ENCODE measurements at places on chromosomes 1 and 21. TPM values are rescaled to one million over a fixed set of nuclear protein-coding genes. Genes with fewer than 3 reads are reported as not detected.

The PLA2G4A gene
- 0.48 TPM for total RNA-seq

The F13B gene
- total RNA-seq = not detected

The OLIG2 gene
- not detected for total RNA-seq

The IGSF9 gene
- not detected for total RNA-seq

The CSF3R gene
- 0.04 TPM for total RNA-seq

The IL20 gene
- not detected for total RNA-seq

The EDARADD gene
- total RNA-seq = 1.6 TPM

- peaks cover 32% of the 10 kb centered on the region for H3K36me3 ChIP-seq
- no peak overlapping the region for H3K27ac ChIP-seq
- DNase-seq = no peak
These were observed 16.9 kb downstream of the PCNX2 start for GRCh38 chr1:233278631-233279030.

DNA sequence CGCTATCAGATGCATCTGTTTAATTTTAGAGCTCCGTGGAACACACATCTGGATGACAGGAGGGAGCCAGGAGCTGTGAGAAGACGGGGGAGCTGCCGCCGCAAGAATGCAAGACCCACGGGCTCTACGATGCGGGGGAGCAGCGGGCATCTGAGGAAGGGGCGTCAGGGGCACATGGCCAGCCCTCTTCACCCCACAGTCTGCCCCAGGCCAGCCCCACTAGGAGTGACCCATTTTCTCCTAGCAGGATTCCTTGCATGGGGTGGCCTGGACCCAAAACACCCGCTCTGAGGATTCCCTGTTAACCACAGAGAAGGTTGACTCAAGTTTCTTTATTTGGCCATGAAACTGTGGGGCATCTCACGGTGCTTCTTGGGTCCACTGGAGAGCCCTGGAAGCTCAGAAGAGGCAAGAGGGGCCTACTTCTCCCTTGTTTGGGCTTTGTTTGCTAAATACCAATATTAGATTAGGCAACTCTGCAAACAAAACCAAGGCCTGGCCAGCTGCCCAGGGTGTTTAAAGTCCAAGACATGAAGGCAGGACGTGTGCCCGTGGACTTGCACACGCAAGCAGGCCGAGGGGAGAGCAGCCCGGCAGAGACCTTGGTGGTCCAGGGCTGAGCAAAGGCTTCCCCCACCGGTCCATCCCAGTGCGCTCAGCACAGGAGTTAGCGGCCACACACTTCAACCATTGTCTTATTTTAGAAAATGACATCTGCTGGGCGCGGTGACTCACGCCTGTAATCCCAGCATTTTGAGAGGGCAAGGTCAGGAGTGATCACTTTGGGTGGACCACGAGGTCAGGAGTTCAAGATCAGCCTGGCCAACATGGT is 89.8 kb downstream of the DHRS3 start:
- H3K36me3 ChIP-seq = peaks cover 9% of the 10 kb centered on the region
- no peak overlapping the region for H3K4me3 ChIP-seq
- H3K27ac ChIP-seq = no peak overlapping the region
- DNase-seq = no peak

DNA sequence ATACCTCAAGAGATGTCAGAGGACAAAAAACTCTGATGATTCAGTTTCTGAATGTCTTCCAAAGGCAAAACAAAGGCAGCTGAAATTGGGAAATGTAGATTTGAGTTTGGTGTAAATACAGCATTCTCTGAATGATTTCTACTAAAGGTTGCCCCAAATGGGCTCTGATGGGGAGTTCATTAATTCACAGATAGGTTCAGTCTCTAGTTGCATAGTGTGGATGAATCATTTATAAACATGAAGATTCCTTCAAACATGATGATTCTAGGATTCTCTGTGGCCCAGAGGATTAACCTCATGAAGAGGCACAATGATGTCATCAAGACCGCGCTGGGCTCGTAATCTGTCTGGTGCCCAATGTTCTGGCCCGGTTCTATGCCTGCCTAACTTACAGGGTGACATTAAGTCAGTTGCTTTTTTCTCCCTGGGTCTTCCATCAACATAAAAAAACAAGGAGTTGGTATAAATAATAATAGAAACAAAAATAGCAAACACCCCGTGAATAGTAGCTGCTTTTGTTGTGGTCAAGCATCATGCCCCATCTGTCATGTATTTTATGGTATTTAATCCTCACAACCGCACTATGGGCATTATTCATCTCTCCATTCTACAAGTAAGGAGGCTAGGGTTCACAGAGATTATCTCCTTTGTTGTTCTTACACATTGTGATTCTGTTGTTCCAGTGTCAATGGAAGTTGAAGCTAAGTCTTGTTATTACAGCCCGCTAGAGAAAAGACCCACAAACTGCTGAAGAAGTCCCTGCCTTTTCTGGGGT is 509.6 kb upstream of the USP24 start:
- no peak overlapping the region for H3K4me3 ChIP-seq
- H3K36me3 ChIP-seq = no peaks in the 10 kb centered on the region
- no peak overlapping the region for H3K27ac ChIP-seq
- H3K4me1 ChIP-seq = no peaks in the 10 kb centered on the region
- no peak for DNase-seq

DNA sequence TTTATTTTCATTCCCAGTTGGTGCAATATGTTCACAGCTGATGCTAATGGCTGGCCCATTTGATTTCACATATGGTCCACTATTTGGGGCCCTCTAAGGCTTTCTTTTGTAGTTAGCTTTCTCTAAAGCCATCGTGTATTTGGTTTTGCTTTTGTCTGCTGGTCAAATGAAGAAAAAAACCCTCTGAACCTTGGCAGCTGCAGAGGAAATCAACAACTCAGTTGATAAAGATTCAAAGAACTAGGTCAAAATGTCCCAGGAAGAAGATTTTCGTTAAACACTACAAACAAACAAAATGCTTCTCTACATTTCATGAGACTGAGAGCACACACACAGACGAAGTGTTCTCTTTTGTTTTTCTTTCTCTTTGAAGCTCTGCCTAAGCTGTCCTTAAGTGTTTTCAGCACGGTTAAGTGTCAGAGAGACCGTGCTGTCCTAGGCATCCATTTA is 655.0 kb downstream of the RWDD3 start:
- no peaks in the 10 kb centered on the region for H3K27me3 ChIP-seq
- no peak for DNase-seq
- no peaks in the 10 kb centered on the region for H3K36me3 ChIP-seq
- no peak overlapping the region for H3K4me3 ChIP-seq
- H3K4me1 ChIP-seq = no peaks in the 10 kb centered on the region

GRCh38 chr1:164602480-164603093 is 43.6 kb downstream of the PBX1 start:
- DNase-seq = no peak
- H3K4me3 ChIP-seq = no peak overlapping the region
- no peaks in the 10 kb centered on the region for H3K4me1 ChIP-seq
- peaks cover 8% of the 10 kb centered on the region for H3K27me3 ChIP-seq
- H3K27ac ChIP-seq = no peak overlapping the region
- H3K36me3 ChIP-seq = no peaks in the 10 kb centered on the region

DNA sequence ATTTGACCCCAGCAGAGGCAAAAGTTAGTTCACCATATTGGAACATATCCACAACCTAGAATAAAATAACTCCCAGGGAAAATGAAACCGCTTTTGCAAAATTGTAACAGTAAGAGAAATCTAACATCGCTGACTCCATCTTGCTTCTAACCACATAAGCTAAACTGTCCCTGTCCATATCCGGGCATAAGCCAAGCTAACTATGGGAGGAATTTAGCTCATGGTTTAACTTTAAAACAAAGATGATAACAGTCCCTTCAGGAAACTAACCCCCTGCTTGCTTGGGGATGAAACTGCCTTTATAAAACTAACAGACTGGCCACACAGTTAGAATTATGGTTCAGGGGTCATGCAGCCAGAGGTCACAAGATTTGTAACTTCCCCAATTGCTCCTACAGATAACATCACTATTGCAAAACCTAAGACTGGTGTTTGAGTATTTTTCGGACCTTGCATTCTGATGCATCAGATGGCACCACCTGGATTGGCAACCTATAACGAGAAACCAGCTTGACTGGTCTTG is 46.3 kb downstream of the TESK2 start:
- peaks cover 5% of the 10 kb centered on the region for H3K4me1 ChIP-seq
- H3K27me3 ChIP-seq = no peaks in the 10 kb centered on the region
- H3K4me3 ChIP-seq = no peak overlapping the region
- no peak for DNase-seq

DNA sequence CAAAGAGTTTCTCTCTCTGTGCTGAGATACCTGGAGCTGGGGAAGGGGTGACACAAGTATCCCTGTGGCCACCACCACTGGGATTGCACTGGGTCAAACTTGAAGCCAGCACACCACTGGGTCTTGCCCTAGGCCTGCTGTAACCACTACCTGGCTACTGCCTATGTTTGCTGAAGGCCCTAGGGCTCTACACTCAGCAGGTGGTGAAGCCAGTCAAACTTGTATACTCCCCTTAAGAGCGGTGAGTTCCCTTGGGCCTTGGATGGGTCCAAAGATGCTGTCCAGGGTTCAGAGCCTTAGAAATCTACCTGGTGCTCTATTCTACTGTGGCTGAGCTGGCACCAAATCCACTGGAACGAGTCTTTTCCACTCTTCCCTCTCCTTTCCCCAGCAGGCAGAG is 47.0 kb upstream of the WDR26 start:
- H3K27ac ChIP-seq = no peak overlapping the region
- H3K27me3 ChIP-seq = no peaks in the 10 kb centered on the region
- no peak for DNase-seq
- peaks cover 3% of the 10 kb centered on the region for H3K36me3 ChIP-seq

- H3K27me3 ChIP-seq = peaks cover 10% of the 10 kb centered on the region
- H3K4me1 ChIP-seq = no peaks in the 10 kb centered on the region
- H3K36me3 ChIP-seq = no peaks in the 10 kb centered on the region
- H3K27ac ChIP-seq = no peak overlapping the region
These were observed 34.8 kb upstream of the PRELP start for GRCh38 chr1:203440771-203441170.

DNA sequence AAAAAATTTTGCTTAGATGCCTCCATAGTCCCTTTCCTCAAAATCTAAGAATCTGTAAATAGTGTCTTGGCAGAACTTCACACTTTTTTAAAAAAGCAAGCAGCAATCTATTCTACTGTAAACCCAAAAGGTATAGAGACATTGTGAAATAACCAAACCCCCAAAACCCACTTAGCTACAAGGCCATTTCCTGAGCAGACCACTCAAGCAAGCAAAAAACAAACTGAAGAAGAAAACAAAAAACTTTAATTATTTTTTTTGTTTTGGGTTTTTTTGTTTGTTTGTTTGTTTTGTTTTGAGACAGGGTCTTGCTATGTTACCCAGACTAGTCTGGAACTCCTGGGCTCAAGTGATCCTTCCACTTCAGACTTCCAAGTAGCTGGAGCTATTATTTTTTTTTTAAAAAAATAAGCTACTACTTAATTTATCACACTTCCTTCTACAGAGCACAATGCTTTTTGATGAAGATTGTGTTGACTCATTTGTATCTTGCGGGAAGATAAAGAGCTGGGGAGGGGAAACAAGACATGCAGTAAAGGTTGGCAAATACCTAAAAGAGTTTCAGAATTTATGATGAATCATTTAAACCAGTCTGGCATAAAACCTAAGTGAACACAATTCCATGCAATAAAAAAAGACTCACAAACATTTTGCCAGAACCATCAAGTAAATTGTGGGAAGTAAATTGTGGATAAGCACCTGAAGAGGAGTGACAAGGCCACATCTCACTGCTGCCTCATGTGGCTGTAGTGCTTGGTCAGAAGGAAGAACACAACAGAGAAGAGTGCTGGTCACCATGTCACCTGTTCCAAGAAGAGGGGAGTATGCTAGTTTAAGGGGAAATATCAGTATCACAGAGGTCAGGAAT is 2.7 kb upstream of the PTPN22 start:
- peak overlapping the region; percentile 48 for H3K4me3 ChIP-seq
- peaks cover 16% of the 10 kb centered on the region for H3K36me3 ChIP-seq
- H3K4me1 ChIP-seq = peaks cover 53% of the 10 kb centered on the region
- peak overlapping the region; percentile 91 for H3K27ac ChIP-seq
- no peak for DNase-seq
- H3K27me3 ChIP-seq = no peaks in the 10 kb centered on the region

DNA sequence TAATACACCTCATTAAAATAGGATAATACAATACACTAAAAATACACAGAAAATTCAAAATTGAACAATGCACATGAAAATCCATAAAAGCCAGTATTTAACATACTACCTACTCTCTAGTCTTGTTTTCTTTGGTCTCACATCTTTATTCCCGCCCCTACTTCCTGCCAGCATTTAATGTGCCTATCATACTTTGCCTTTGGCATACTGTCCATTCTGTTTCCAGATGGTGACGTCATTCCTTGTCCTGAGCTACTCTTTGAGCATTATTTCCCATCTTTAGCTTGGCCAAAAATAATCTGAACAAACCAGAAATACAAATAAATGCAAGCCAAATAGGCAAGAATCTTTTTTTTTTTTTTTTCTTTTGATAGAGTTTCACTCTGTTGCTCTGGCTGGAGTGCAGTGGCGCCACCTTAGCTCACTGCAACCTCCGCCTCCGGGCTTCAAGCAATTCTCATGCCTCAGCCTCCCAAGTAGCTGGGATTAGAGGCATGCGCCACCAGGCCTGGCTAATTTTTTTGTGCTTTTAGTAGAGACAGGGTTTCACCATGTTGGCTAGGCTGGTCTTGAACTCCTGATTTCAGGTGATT is 4.4 kb downstream of the HFM1 start:
- peaks cover 5% of the 10 kb centered on the region for H3K4me1 ChIP-seq
- H3K4me3 ChIP-seq = no peak overlapping the region
- H3K27ac ChIP-seq = no peak overlapping the region
- peaks cover 4% of the 10 kb centered on the region for H3K27me3 ChIP-seq

GRCh38 chr21:38989379-38989744 is 183.6 kb downstream of the ETS2 start:
- H3K4me1 ChIP-seq = peaks cover 20% of the 10 kb centered on the region
- no peak overlapping the region for H3K27ac ChIP-seq
- DNase-seq = no peak
- H3K36me3 ChIP-seq = peaks cover 2% of the 10 kb centered on the region

DNA sequence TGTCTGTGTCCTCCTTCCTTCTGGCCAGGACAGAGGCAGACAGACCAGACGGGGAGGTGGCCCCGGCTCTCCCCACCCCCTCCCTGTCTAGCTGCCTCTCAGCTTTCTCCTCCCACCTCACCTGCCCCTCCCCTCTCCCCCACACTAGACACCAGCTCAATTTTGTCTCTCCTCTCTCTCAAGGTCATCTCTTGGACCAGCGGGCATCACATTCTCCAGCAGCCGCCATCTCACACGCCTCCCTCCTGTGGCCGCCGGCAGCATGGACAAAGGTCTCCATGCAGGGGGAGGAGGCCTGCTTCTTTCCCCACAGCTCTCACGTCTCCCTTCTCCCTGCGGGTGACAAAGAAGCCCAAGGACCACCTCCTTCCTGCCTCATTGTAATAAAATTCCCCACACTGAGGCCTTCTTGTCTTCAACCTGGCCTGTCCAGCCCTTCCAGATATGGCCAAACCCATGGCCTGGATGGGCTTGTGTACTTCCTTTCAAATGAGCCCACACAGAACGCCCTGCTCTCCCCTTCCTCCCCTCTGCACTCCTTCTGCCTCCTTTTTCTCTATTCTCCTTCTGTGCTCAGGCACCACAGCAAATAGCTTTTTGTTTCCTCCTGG is 14.6 kb downstream of the OPTC start:
- no peak for DNase-seq
- no peaks in the 10 kb centered on the region for H3K36me3 ChIP-seq
- H3K27me3 ChIP-seq = no peaks in the 10 kb centered on the region
- H3K4me3 ChIP-seq = no peak overlapping the region
- no peak overlapping the region for H3K27ac ChIP-seq
